Iris pigment epithelial cell (primary cell): ENCODE measurements at places on chromosomes 4 and X.
A peak's percentile ranks its signal among the peaks of the same experiment; 100 is the strongest.

DNA sequence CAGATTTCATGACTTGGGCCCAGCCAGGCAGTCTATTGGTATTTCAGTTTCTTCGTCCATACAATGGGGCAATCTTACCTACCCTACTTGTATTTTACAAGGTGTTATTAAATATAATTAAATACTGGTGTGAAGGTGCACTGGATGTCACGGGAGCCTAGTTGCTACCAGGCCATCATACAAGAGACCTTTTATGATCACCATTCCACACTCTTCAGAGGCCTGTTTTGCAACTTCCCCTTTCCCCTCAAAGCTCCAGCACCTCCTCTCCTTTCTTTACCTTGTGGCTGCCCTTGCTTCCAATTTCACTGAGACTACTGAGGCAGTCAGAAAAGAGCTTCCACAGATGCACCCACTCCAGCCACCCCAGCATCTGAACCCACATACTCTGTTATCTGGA lies 93.8 kb upstream of the HELT start:
- no peak for DNase-seq

- no peak for DNase-seq
Observed at GRCh38 chr4:55912249-55912648, 36.5 kb upstream of the CEP135 start.

DNA sequence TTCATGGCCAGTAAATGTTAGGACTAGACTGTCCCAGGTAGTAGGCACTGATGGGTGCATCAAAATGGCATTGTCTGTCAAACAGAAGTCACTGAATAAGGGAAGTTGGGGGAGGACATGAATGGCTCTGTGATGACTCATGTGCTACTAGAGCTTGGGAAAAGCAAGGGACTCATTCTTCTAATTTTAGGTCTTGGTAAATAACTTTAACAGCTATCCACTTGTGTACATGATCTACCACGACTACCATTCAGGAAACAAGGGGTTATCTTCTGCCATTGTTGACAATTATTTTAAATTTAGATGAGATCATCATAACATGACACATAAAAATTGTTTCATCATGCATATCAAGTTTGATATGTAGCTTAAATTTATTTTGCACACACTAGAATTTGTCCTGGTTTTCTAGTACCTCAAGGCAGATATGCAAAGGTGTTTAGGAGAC lies 6.3 kb downstream of the AREG start:
- peak; percentile 79 for DNase-seq

DNA sequence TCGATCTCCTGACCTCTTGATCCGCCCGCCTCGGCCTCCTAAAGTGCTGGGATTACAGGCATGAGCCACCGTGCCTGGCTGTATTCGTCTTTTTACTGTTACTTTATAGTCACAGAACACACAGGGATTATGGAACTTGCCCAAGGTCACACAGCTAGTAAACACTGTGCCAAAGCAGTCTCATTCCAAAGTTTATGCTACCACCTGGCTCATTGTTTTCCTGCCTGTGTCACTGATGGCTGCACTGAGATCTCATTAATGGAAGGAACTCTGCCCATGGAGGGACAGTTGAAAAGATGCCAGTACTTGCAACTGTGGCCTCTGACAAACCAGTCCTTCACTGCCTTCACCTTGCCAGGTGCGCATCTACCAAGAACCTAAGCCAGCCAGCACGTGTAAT lies 517.7 kb downstream of the BCOR start:
- no peak for DNase-seq

DNA sequence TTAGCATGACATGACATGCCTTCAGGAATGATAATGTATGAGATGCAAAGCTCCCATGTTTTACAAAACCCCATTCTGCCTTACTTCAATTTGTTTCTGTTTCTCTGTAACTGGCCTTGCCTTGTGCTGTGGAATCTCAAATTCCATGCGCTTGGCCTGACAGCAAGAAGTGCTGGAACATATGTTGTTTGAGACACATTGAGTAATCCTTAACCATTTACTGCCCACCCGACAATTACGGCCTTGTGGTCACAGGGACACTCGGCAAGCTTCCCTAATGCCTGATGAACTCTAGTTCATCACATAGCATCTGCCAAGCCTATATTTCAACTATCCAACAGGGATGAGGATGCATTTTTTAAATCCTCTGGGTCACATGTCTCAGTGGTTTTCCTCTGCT lies 226.4 kb upstream of the CASK start:
- DNase-seq, result no peak

GRCh38 chr4:159946983-159947615 lies 844.2 kb downstream of the RAPGEF2 start:
- peak; percentile 62 for DNase-seq

DNA sequence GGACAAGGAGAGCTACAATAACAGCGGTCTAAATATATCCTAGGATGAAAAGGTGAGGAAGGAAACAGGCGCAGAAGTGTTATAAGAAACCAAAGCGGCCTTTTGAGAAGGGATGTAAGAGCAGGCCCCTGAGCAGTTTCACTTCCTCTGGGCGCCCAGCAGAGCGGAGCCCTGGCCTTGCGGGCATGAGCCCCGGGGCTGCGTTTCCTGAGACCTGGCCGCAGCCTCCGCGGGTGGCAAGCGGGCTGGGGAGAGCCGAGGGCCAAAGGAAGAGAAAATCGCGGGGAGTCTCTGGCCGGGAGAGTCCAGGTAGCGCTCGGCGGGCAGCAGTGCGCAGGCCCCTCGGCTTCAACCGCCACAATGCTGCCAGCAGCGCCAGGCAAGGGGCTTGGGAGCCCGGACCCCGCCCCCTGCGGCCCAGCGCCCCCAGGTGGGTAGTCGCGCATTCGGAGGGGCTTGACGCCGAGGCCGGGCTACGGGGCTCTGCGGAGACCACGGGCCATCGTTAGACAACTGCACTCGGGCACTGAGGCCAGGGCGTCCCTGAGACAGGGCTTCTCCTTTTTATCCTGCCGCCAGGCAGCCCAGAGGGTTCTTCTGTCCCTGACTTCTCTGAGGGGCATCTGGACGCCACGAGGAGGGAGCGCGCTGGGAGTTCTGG lies at the start of gene BANK1:
TSS of gene BANK1 (plus strand) at position 210 of the 661 bp plus-strand sequence. CDS start at position 361, 151 bp downstream.
- DNase-seq, result peak; percentile 23

DNA sequence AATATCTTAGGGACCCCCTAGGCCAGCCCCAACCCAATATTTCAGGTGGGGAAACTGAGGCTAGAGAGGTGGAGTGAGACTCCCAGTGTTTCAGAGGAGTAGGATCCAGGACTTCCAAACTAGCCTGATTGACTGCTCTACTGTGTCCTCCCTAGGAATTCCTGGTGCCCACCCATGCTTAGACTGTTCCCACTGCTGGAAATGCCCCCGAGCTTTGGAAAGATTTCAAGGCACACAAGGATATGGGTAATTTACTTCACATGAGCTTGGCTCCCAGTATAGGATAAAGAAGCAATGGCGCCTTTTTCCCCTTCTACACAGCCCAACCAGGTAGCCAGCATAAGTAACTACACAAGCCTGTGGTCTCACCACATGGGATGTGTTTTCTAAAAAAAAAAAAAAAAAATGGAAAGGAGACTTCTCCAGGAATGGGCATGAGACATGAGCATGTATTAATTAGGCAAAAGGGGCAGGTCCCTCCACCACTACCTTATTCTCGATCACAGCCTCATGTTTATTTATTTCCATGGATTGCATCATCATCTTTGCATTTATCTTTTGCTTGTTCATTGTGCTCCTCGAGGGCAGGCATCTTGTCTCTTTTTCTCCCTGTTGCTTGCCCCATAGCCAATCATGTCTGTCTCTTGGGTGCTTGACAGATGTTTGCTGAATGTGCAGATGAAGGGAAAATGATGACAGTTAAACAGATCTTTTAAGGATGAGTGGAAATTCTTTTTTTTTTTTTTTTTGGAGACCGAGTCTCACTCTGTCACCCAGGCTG lies 66.7 kb downstream of the DRD5 start:
- DNase-seq, result no peak

DNA sequence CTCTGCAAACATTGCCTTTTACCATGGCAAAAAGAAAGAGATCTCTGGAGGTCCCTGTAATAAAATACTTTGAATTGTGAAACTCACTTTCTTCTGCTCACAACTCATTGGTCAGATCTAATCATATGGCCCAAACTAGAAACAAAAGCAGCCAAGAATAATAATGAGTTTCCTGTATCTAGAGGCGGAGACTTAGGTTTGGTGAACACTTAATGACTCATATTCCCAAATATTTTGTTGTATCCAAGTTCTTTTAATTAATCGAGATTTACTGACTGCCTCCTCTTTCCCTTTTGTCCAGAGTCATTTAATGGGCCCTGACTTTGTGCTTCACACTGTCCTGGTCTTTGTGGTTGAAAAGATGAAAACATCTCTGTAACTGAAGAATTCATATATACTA lies 190.6 kb downstream of the CCSER1 start:
- DNase-seq, result peak; percentile 95

GRCh38 chrX:79176028-79176427 lies 31.5 kb downstream of the GPR174 start:
- no peak for DNase-seq

- no peak for DNase-seq
Observed at GRCh38 chr4:185888676-185889075, 76.7 kb upstream of the SORBS2 start.

DNA sequence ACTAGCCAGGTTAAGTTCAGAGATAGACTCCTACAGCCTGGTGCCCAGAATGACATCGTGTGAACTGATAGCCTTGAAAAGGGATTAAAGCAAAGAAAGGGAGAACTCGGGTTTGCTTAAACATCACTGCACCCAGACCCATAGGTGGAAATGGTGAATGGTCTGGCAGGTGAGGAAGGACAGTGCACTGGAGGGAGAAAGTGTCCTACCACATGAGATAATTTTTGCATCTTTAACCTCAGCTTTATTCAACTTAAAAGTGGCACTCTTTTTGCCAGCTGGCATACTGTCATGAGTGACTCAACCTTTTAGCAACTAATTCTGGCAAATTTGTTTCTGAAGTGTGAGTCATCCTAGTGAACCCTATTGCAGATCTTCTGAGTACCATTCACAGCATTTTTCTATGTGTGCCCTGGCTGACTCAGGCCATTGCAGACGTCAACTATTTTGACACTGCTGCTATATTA lies 53.0 kb upstream of the DAPP1 start:
- DNase-seq, result peak; percentile 90

DNA sequence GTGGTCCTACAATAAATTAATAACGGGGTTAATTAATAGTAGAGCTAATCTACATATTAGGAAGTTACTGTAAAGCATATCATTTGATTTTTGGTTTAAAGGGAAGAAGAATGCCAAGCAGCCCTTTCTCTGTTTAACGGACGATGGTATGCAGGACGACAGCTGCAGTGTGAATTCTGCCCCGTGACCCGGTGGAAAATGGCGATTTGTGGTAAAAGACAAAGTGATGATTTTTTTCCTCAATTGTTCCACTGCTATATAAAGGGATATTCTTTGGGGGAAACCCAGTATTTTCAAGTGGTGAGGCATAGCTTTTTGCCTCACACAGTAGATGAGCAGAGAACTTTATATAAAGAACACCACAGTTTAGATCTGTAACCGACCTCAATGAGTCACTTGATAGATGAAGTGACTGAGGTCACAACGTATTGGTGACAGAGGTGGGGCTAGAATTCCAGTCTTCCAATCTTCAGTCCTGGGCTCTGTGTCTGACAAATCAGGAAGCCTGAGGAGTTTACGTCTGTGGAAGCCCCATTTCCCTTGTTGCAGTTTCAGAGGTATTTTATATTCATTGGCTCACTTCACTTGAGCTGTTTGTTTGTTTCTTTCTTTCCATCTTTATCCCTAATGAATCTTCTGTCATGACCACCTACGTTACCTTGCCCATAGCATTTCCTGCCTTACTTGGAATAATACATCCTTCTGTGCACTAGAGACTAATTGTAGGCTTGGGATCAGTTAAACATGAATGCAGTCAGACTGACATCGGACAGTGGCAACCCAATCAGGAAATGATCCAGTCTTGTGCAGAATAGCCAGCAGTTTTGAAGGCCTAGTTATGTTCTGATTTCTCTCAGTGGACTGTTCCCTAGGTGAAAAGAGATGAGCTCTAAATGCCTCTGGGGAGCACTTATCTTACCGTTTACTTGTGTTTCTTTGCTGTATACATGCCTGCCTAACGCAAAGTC lies 30.1 kb downstream of the ZRSR2 start:
- DNase-seq, result no peak

DNA sequence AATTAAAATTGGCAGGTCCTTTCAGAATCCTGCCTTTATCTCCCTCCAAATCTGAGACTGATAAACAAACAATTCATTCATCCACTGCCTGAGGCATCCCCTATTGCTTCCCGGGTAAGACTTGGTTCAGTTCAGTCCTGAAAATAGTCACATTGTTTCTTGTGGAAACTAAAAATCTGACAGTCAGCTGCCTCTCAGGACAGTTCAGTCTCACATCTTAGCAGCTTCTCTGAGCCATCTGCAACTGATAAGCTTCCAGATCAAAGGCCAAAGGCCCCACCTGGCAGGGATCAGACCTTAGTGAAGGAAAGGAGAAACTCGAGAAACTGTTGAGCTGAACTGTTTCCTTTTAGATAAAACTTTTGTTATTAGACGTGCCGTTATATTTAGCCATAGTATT lies 264.5 kb downstream of the IL15 start:
- no peak for DNase-seq

- DNase-seq, result no peak
Observed at GRCh38 chr4:145808848-145809512, 129.0 kb downstream of the C4orf51 start.

- peak; percentile 84 for DNase-seq
Observed at GRCh38 chr4:127143460-127144195, 489.1 kb upstream of the INTU start.

GRCh38 chr4:109206620-109207019 lies 95.8 kb downstream of the COL25A1 start:
- no peak for DNase-seq

DNA sequence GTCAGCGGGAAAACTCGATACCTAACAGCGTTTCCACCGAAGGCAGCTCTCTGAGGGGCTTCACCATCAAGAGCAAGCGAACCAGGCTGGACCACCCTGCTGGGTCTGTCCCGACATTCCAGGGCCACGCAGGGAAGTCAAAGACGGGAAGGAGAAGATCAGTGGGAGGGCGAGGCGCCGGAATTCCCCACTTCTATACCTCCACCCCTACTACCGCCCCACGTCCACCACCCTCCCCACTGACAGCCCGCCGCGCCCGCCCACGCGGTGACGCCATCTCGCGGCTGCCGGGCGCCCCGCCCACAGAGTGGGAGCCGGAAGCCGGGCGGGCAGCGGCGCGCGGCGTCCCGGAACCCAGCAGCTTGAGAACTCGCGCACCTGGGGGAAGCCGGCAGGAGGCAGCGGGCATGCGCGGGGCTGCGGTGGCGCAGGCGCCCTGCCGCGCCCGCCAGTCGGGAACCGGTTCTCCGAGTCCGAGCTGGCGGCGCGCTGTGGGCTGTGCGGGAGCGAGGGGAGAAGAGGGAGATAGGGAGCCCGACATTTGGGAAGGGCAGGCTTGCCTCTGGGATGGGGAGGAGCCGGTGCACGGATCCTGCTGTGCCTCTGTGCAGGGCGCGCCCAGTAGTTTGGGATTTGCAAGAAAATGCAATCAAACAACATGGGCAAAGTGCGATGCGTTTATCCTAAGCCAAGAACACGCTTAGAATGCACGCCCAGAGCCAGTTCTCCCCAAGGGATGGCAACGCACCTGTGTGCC lies 3.2 kb upstream of the STIM2 start:
- peak; percentile 87 for DNase-seq

DNA sequence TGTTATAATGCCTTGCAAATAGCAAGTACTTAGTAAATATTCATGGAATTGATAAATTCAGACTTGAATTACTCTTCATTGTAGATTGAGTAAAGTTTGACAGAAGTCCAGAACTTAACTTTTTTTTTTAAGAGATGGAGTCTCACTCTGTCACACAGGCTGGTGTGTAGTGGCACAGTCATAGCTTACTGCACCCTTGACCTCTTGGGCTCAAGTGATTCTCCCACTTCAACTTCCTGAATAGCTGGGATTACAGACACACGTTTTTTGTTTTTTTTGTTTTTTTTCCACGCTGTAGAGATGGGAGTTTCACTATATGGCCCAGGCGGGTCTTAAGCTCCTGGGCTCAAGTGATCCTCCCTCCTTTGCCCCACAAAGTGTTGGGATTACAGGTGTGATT lies 32.1 kb downstream of the UBE2K start:
- DNase-seq, result peak; percentile 22
